CD4-positive, alpha-beta T cell treated with Interleukin-6 at 100 ng/mL for 8 hours (primary cell): ENCODE measurements at places on chromosomes 3 and 15.

DNA sequence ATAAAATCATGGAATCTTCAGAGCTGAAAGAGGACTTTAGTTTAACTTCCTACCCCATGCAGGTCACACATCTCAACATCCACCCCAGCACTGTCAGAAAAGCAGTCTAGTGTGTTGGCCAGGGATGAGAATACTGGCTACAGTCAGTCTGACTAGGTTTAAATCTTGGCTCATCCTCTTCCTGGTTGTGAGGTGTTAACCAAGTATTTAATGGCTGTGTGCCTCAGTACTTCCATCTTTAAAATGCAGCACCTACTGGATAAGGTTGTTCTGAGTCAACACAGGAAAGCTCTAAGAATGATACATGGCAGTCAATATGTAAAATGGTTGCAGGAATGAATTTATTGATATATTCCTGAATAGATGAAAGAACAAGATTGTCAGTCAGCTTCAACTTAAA is 3.1 kb downstream of the CFAP44 start:
- DNase-seq = no peak

DNA sequence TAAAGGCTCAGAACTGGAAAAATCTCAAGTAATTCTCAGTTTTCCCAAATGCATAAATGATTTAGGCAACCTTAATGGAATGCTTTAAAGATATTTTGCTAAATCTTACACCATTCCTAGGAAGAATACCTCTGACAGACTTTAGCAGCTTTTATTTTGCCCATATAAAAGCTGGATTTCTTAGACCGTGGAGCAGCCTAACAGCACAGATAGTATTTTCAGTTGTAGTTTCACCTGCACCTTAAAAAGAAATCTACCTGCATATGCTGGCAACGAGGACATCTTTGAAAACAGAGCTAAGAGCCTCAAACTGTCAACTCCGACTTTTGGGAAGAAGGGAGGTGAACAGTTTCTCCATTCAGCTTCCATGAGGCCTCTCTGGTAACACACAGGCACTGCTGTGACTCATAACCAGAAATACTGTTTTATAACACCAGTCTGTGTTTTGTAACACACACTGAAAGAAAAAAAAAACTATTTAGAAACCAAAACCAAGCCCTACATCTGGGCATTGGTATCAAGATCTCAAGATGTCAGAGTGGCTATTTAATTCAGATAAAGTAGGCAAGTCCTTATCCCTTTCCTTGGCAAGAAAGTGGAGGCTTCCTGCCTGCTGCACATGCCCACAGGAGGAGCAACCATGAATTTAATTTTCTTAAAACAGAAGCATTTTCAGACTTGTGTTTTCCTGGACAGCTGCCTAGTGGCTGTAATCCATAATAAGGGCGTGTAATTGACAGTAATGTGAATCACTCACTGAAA is 181.5 kb upstream of the ICE2 start:
- no peak for DNase-seq

GRCh38 chr3:107251819-107252218 is 125.4 kb upstream of the CCDC54 start:
- no peak for DNase-seq

DNA sequence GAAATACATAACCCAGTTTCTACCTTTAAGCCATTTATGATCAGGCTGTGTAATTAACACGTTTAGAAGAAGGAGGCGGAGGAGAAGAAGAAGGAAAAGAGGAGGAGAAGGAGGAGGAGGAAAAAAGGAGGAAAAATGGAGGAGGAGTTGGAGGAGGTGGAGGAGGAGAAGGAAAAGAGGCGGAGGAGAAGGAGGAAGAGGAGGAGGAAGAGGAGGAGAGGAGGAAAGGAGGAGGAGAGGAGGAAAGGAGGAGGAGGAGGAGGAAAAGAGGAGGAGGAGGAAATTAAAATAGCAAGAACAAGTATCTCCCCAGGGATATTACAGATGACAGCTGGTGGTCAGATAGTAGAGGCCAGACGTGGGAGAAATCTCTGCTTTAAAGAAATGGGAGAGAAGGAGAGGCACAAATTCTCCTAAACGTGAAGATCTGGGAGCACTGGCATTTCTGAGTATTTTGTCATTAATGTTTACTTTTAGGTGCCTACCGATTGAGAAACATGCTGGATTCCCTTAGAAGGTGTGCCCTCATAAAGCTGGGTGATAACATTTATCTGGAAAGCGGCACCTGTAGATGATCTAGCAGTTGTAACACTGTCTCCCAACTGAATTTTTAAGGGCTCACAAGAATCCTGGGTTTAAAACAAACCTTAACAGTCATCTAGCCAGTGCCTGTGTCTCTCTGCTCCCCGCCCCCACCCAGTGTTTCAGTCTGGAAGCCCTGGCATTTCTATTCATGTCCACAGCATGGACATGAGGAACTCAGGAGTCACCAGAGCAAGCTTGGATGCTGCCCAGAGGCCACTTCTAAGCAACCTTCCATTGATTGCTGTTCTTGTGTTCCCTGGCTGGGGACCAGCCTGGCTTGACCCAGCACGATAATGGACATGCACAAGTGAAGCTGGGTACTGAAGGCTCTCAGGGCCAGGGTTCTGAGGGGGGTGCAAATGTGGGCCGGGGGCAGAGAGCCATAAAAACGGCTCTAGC is 75.2 kb downstream of the CHRNA7 start:
- DNase-seq = no peak

DNA sequence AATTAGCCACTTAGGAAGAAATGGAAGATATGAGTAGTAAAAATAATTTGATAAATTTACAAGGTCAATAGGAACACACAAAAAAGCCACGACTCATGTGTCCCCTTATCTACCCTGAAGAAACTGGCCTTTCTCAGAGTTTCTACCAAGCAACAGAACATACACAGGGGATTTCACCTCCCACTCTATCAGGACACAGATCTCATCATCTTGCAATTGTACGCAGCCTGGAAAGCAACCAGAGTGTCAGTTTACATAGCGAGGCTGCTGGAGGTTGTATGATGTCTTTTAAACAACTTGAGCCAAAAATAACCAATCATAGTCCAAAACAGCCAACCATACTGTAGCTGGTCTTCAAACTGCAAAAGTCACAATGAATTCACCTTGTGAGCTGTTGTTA is 19.7 kb upstream of the LMOD3 start:
- DNase-seq = no peak
